ENCODE measurements at places on chromosomes 5 and 9.

DNA sequence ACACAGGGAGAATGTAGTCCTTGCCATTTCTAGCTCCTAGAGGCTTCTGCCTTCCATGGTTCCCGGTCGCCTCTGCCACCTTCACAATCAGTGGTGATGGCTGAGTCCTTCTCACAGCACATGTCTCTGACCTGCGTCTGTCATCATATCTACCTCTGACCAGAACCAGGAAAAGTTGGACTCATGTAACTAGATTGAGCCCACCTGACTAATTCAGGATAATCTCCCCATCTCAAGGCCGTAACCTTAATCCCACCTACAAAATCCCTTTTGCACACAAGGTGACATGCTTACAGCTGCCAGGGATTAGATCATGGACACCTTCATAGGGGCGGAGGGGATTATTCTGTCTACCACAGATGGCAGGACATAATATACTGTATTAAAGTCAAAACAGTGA is 375.6 kb downstream of the ICE1 start:
- H3K27ac ChIP-seq, result no peak overlapping the region
- no peak overlapping the region for H3K4me3 ChIP-seq
- no peaks in the 10 kb centered on the region for H3K36me3 ChIP-seq
- no peaks in the 10 kb centered on the region for H3K4me1 ChIP-seq
- DNase-seq, result no peak

DNA sequence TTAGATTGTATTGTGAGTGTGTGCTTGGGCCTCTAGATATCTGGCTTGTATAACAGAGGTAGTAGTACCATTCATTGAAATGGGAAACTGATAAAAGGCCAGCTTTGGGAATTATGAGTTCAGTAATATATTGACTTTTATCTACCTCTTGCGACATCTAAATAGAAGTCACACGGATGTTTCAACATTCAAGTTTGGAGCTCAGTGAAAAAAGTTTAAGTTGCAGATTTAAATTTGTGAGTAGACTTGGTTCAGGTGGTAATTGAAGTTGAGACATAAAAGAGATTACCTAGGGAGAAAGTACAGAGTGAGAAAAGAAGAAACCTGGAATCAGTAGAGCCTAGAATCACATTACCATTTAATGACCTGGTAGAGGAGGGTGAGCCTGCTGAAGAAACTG is 189.5 kb downstream of the FER start:
- H3K4me3 ChIP-seq, result no peak overlapping the region
- H3K27me3 ChIP-seq, result no peaks in the 10 kb centered on the region
- no peaks in the 10 kb centered on the region for H3K4me1 ChIP-seq
- H3K36me3 ChIP-seq, result no peaks in the 10 kb centered on the region

- H3K4me3 ChIP-seq, result no peak overlapping the region
- H3K4me1 ChIP-seq, result peaks cover 22% of the 10 kb centered on the region
- H3K27me3 ChIP-seq, result no peaks in the 10 kb centered on the region
- no peaks in the 10 kb centered on the region for H3K36me3 ChIP-seq
- peak; percentile 33 for DNase-seq
Measured at GRCh38 chr5:17180864-17181723, 36.3 kb upstream of the BASP1 start.

- H3K27me3 ChIP-seq, result no peaks in the 10 kb centered on the region
- no peaks in the 10 kb centered on the region for H3K4me1 ChIP-seq
- H3K36me3 ChIP-seq, result no peaks in the 10 kb centered on the region
Measured at GRCh38 chr5:68950125-68950524, 143.7 kb upstream of the SLC30A5 start.

DNA sequence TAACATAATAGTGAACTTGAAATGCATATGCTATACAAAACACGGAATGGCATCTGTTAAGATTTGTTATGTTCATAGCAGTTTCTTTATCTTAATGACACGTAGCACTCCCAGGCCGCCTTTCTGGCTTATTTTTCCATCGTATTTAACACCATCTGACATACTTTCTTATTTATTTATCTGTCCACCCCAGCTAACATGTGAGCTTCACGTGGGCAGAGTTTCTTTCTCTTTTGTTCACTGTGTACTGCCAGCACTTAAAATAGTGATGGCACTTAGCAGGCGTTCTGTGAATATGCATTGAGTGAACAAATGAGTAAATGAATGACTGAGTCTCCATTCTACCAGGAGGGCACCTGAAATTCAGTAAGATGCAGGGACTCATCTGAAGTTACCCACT is 29.4 kb upstream of the SYNPO start:
- no peak overlapping the region for H3K4me3 ChIP-seq
- peaks cover 6% of the 10 kb centered on the region for H3K27me3 ChIP-seq
- no peak overlapping the region for H3K27ac ChIP-seq
- no peaks in the 10 kb centered on the region for H3K4me1 ChIP-seq
- no peaks in the 10 kb centered on the region for H3K36me3 ChIP-seq
- no peak for DNase-seq

- H3K4me3 ChIP-seq, result no peak overlapping the region
- no peak overlapping the region for H3K27ac ChIP-seq
- H3K36me3 ChIP-seq, result peaks cover 3% of the 10 kb centered on the region
- no peaks in the 10 kb centered on the region for H3K27me3 ChIP-seq
Measured at GRCh38 chr5:90504743-90505142, 24.6 kb downstream of the LYSMD3 start.

DNA sequence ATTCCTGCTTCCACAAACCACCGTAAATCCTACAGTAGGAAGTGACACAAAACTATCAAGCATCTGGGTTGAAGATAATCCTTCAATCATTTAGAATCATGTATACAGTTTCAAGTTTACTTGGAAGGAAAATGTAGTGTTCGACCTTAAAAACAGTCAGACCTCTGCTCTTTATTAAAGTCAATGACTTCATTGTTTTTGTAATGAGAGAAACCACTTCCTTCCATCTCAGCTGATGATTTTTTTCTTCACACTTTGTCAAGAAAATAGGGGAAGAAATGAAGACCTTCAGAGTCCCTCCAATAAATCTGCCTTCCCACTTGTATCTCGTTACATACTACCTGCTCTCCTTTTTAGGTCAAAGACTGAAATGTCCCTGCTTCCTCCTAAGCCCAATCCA is 30.1 kb downstream of the TUSC1 start:
- no peak for DNase-seq
- no peaks in the 10 kb centered on the region for H3K4me1 ChIP-seq
- no peak overlapping the region for H3K27ac ChIP-seq
- peaks cover 2% of the 10 kb centered on the region for H3K36me3 ChIP-seq
- no peak overlapping the region for H3K4me3 ChIP-seq

- no peaks in the 10 kb centered on the region for H3K4me1 ChIP-seq
- no peak overlapping the region for H3K27ac ChIP-seq
- no peaks in the 10 kb centered on the region for H3K27me3 ChIP-seq
- H3K36me3 ChIP-seq, result no peaks in the 10 kb centered on the region
- no peak for DNase-seq
Measured at GRCh38 chr5:124697933-124698591, 48.4 kb downstream of the ZNF608 start.

DNA sequence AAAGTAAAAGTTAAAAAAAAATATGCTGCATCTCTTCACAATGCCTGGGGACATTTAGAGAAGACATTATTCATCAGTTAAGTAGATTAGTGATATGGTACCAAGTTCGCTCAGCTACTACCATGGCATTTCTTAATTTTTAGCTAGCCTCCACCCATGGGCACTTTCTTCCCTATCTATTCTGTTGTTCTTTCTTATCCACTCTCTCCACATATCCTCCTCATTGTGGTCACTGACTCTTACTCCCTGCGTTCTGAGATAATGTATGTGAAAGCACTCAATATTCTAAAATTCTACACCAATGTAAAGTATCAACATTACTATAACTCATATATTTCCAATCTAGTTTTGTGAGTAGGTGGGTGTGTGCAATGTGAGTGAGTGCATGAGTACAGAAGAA is 609.7 kb upstream of the DAB2 start:
- no peak overlapping the region for H3K4me3 ChIP-seq
- H3K27me3 ChIP-seq, result peaks cover 10% of the 10 kb centered on the region
- no peak overlapping the region for H3K27ac ChIP-seq
- DNase-seq, result no peak
- H3K36me3 ChIP-seq, result no peaks in the 10 kb centered on the region
- peaks cover 9% of the 10 kb centered on the region for H3K4me1 ChIP-seq

DNA sequence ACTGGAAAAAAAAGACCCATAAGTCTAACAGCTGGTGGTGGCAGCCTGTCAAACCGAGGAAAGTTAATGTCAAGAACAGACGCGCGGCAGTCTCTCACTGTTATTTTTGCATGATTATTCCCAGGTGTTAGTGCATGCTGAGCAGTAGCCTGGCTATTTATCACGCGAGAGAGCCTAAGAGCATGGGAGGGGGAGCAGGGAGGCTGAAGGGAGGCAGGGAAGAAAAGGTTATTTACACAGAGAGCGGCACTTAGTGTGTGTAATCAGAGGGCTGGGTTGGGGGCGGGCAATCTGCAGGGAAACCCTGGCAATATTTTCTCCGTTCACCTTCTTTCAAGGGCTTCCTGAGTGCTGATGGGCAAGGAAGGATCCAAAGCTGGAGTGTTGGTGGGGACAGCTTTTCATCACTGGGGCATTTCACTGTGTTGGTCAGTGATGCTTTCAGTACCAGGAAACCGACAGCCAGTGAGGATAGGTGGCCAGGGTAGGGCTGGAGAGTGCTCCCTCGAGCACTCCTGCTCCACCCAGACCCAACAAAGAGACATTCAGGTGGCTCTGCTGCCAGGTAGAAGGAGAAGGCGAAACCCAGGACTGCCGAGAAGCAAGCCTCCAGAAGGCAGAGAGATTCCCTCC is 39.6 kb downstream of the ZNF608 start:
- H3K27ac ChIP-seq, result no peak overlapping the region
- DNase-seq, result no peak
- peaks cover 12% of the 10 kb centered on the region for H3K27me3 ChIP-seq
- H3K4me3 ChIP-seq, result no peak overlapping the region
- no peaks in the 10 kb centered on the region for H3K36me3 ChIP-seq

DNA sequence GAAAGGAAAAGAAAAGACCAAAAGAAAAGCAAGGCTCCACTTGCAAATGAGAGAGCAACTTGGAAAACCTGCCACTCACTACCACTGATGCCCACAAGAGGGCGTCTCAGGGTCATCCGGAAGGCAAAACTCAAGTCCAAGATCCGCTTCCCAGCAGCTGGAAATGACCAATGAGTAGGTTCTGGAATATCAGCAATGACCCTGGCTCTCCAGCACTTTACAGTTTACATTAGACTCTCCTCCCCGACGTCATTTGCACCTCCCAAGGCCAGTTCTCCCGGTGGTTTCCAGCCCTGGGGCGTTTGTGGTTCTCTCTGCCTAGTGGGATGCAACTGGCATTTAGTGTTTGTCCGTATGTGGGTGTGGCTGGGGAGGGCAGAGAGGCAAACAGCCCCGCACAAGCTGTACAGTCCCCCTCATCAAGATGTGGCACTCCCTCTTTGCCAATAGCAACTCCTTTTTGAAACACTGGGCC is 193.8 kb upstream of the ZNF618 start:
- H3K36me3 ChIP-seq, result no peaks in the 10 kb centered on the region
- H3K27ac ChIP-seq, result no peak overlapping the region
- no peak overlapping the region for H3K4me3 ChIP-seq
- peak; percentile 46 for DNase-seq
- peaks cover under 1% of the 10 kb centered on the region for H3K4me1 ChIP-seq

DNA sequence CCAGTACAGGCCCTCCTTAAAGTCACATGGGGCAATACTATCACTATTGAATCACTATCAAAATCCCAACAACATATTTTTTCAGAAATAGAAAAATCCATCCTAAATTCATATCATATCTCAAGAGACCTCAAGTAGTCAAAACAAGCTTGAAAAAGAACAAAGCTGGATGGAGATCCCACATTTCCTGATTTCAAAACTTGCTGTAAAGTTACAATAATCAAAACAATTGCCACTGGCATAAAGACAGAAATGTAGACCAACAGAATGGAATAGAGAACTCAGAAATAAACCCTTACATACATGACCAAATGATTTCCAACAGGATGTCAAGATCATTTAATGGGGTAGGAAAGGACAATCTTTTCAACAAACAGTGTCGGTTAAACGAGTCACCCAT is 41.3 kb upstream of the CDKN2AIPNL start:
- H3K27ac ChIP-seq, result no peak overlapping the region
- no peak overlapping the region for H3K4me3 ChIP-seq
- H3K4me1 ChIP-seq, result peaks cover 2% of the 10 kb centered on the region
- DNase-seq, result no peak
- H3K27me3 ChIP-seq, result no peaks in the 10 kb centered on the region

DNA sequence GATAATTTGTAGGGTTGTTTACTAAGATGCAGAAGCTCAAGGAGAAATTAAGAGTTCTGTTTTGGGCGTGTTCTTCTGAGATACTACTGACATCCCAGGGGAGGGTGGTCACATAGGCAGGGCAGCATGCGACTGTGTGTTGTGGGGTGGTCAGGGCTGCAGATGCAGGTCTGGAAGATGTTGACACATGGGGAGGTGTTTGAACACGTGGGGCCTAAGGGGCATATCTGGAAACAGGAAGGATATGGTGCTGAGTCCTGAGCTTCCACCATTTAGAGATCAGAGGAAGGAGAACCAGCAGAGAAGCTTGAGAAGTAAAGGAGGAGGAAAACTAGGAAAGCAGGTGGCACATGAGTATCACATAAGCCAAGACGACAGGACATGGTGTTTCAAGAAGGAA is 228.2 kb downstream of the ADGRV1 start:
- H3K36me3 ChIP-seq, result no peaks in the 10 kb centered on the region
- no peak overlapping the region for H3K4me3 ChIP-seq
- H3K27me3 ChIP-seq, result peaks cover 11% of the 10 kb centered on the region
- no peak for DNase-seq
- H3K4me1 ChIP-seq, result no peaks in the 10 kb centered on the region

- DNase-seq, result no peak
- H3K36me3 ChIP-seq, result peaks cover 4% of the 10 kb centered on the region
- no peaks in the 10 kb centered on the region for H3K27me3 ChIP-seq
- H3K4me1 ChIP-seq, result peaks cover 18% of the 10 kb centered on the region
Measured at GRCh38 chr9:34363619-34364351, 12.9 kb downstream of the MYORG start.

GRCh38 chr9:89379508-89380115 is 61.3 kb downstream of the SECISBP2 start:
- peak overlapping the region; percentile 85 for H3K27ac ChIP-seq
- H3K36me3 ChIP-seq, result peaks cover 17% of the 10 kb centered on the region
- no peak for DNase-seq
- H3K27me3 ChIP-seq, result no peaks in the 10 kb centered on the region

GRCh38 chr9:130681769-130682420 is 11.7 kb upstream of the EXOSC2 start:
- no peak for DNase-seq
- peaks cover 9% of the 10 kb centered on the region for H3K4me1 ChIP-seq
- H3K27me3 ChIP-seq, result peaks cover 12% of the 10 kb centered on the region
- H3K36me3 ChIP-seq, result no peaks in the 10 kb centered on the region

- H3K4me1 ChIP-seq, result peaks cover 11% of the 10 kb centered on the region
- no peak overlapping the region for H3K27ac ChIP-seq
- no peak for DNase-seq
Measured at GRCh38 chr5:149212198-149212951, 59.3 kb upstream of the AFAP1L1 start.

- H3K36me3 ChIP-seq, result peaks cover 13% of the 10 kb centered on the region
- no peak overlapping the region for H3K4me3 ChIP-seq
- H3K4me1 ChIP-seq, result peaks cover 54% of the 10 kb centered on the region
- no peaks in the 10 kb centered on the region for H3K27me3 ChIP-seq
Measured at GRCh38 chr5:134145041-134145757, 30.7 kb downstream of the TCF7 start.
